ENCODE measurements at places on chromosomes 1 and 21.

GRCh38 chr1:32861904-32862695 is 8.6 kb downstream of the FNDC5 start:
- DNase-seq: no peak

DNA sequence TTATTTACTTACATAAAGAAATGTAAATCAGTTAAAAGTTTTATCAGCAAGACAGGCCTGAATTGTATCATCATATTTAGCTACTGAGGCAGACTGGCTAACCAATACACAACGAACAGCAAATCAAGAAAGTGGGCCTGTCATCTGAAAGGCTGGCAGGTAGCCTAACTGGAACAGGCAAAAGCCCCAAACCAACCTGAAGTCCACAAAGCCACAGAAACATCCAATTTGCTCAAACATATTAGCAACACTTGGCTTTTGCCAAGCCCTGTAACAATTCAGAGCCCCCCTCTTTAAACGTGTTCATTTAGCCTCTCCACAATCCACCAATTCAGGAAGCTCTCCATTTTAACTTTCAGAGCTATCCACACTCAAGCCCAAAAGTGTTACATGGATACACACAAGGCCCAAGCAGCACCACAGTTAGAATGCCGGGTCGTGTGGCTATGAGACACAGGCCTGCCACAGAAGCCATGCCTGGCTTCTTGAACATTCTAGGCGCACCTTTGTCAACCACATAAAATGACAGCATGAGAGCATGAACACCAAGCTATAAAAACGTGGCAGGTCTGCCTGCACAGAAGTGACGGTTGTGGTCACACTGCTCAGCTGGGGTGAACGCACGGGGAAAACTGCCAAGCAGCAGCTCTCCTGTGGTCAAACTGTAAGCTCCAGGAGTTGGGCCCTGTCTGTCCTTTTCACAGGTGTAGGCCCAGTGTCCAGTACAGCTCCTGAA is 49.3 kb downstream of the CD34 start:
- DNase-seq: no peak

DNA sequence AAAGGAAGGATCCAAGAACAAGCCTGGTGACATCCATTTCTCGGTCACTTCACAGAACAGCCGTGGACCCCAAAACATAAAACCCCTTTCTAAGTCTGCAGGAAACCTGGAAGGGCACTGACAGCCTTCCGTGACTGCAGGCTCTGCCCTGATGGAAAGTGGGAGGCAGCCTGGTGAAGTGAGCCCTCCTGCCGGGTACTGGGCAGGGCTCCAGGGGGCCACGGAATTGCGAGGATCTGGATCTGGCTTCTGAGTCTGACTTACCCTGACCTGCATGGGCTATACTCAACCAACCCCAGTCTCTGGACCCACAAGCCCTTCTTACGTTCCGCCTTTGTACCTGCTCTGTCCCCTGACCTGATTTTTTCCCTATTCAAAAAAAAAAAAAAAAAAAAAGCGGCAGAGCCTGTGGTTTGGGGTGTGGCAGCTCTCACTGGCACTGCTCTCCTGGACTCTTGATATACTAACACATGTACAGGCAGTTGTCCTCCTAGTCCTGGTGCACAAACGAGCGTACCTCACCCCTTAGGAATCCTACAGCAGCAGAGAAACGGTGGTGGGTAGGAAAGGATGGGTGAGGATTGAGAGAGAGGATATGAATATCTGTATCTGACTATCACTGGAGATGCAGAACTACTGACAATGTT is 82.9 kb downstream of the BEND5 start:
- DNase-seq: no peak

GRCh38 chr1:111372336-111372965 is 55.1 kb downstream of the OVGP1 start:
- DNase-seq: no peak

GRCh38 chr1:152110365-152110859 is 4.8 kb downstream of the TCHH start:
- DNase-seq: no peak

DNA sequence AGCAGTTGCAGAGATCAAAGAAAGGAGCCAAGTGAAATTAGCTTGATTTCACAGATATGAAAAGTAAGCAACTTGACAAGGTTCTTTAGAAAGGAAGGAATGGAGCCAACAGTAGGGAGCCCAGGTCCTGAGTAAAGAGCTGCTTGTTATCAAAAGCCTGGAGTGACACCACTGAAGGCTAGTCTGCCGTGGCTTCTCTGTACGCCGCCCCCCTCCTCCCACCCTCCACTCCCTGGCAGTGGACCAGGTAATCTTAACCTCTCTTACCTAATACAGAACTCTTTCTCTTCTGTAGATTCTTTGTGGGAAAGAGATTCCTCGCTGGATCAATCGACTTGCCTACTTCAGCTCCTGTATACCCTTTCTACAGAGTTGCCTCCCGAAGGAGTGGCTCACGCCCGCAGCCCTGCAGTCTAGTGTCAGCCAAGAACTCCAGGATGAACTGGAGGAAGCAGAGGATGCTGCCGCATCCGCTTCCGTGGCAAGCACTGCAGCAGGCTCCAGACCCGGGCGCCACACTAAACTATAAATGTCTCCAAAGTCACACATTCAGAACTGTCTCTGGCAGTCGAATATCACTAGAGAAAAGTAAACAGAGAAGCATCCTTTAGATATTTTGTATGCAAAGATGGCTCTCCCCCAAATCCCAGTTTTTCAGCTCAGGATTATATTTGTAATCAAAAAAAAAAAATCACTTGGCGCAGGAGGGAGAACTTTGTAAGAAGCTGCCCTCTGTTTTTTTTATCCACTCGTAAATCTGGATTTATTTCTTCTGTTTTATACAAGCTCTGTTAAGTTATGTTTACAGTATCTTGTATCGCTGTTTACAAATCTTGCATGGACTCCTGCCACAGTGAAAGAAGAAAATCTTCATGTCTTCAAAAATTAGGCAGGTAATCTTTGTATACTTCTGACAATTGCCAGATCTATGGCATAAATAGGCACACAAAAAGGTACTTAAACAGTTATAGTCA is 52.6 kb downstream of the DESI2 start:
- no peak for DNase-seq
